Right atrium auricular region (tissue), 2 donors: ENCODE measurements at places on chromosomes 12 and 14.

GRCh38 chr12:8606890-8607289 is 5.8 kb downstream of the AICDA start:
- no peak for DNase-seq

DNA sequence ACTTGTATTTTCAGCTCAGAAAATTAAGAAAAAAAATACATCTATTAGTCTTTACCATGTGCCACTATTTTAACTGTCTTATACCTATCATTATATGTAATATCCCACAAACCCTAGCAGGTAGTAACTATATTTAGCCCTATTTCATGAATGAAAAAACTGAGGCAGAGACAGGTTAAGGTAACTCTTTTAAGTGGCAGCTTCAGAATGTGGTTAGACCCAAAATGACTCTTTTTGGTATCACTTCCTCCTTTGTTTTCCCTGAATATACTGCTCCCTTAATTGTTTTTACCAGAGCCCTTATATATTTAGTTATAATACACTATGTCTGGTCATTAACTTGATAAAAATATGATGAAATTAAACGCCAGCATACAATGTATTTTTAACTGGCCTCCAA is 235.6 kb upstream of the RPL10L start:
- no peak for DNase-seq

- DNase-seq: no peak
Measured at GRCh38 chr12:109098651-109099050, 1.3 kb downstream of the UNG start.

DNA sequence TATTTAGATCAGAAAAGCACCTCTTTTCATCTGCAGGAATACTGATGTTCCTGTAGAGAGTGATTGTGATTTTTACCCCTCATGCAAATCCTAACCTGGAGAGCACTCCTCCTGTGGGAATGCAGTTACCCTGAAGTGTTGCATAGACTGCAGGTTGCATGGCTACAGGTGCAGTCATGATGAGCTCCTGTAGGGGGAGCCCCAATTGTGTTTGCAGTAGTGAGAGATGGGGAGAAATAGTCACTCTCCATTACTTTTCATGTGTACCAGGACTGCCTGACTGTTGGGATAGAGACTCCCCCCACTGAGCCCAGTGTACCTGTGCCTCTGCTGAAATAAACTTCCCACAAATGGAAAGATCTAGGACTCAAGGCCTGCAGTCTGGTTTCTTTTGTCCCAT is 1086.5 kb downstream of the SLC6A15 start:
- DNase-seq: no peak

GRCh38 chr12:74537126-74537706 is 419 bp upstream of the ATXN7L3B start:
- no peak for DNase-seq

GRCh38 chr14:92121670-92122350 is at the start of the genes CPSF2 and NDUFB1:
Gene CPSF2, plus strand, starts transcription at chr14:92121969. Its CDS starts 9,016 bp downstream, at chr14:92130985.
Gene NDUFB1, minus strand, starts transcription at chr14:92121706. Its CDS starts 4,069 bp downstream, at chr14:92117637.
- peak; percentile 79 for DNase-seq

DNA sequence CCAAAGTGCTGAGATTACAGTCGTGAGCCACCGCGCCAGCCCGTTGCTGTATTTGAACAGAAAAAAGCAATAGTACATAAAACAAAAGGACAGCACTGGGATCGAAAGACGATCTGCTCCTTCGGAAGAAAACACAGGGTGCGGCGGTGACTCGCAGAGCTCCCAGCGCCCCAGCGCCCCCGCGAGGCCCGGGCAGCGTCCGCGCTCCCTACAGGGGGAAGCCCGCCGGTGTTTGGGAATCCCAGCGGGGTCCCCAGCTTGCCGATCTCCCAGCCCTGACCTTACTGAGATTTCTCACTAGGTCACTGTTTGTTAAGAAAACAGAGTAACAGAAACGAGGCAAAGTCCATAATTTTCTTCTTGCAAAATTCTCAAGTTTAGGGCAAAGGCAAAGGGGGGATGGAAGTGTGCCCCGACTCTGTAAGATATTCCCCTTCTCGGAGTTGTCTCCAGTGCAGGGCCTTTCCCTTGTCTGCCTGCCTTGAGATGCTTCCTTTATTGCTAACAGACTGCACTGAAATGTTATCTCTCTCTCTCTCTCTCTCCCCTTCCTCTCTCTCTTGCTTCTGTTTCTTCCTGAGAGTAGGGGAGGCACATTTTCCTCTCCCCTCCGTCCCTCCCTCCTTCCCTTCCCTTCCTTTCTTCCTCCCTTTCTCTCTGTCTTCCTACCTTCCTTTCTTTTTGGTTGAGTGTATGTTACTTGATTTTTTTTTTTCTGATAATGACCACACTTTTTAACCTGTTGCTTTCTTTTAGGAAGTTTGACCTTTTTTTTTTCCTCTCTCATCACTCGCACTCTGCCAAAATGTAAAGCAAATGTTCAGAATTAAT is 91.9 kb downstream of the TMEM30B start:
- peak; percentile 62 for DNase-seq

GRCh38 chr14:68473794-68474193 is 319.1 kb downstream of the ZFP36L1 start:
- DNase-seq: no peak
